ENCODE measurements at places on chromosomes 3 and 15.

DNA sequence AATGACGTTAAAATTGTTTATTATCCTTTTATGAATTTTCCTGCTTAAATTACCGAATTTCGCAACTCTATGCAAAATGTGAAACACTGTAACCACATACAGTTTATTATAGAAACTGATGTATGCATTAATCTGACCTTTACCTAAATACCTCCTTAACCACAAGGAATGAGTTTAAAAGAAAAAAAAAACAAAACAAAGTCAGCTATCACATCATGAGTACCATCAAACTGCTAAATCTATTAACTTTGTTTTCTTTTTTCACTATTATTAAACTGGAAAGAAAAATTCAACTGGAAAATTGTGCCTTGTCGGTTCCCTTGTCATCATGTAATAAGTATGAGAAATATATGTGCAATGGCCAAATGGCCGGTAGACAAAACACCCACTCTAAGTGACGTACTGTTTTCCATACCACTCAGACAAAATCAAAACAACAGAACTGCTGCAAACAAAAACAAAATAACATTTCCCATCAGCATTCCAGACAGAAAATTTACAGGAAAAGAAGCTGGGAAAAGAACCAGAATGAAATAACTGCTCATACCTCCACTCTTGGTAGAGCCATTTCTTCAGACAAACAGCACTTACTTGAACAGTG, 415.3 kb downstream of the FOXP1 start:
- no peak for DNase-seq

DNA sequence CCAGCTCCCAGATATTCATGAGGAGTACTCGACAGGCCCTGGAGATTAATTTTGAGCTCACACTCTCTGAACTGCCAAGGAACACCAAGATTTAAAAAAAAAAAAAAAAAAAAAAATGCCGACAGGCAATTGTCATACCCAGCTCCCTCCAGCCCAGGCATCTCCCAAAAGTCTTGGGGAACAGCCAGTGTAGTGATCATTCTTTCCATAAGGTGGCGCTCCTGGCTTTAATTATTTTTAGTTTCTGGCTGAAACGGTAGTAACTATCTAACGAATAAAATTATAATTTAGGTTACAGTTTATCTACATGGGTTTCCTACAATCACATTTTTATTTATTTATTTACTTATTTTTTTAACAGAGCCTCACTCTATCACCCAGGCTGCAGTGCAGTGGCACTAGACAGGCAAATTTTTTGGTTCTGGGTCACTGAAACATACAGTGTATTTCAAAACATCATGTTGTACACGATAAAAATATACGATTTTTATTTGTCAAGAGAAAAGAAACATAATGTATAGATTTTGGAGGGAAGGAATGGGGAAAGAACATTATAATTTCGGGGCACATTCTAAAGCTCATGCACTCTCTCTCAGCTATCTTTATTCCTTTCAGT, 157.3 kb downstream of the ADAMTS9 start:
- no peak for DNase-seq

GRCh38 chr3:104596551-104596950, 770.2 kb upstream of the ALCAM start:
- DNase-seq = peak; percentile 29

GRCh38 chr15:79130535-79131130, 40.1 kb upstream of the RASGRF1 start:
- no peak for DNase-seq

DNA sequence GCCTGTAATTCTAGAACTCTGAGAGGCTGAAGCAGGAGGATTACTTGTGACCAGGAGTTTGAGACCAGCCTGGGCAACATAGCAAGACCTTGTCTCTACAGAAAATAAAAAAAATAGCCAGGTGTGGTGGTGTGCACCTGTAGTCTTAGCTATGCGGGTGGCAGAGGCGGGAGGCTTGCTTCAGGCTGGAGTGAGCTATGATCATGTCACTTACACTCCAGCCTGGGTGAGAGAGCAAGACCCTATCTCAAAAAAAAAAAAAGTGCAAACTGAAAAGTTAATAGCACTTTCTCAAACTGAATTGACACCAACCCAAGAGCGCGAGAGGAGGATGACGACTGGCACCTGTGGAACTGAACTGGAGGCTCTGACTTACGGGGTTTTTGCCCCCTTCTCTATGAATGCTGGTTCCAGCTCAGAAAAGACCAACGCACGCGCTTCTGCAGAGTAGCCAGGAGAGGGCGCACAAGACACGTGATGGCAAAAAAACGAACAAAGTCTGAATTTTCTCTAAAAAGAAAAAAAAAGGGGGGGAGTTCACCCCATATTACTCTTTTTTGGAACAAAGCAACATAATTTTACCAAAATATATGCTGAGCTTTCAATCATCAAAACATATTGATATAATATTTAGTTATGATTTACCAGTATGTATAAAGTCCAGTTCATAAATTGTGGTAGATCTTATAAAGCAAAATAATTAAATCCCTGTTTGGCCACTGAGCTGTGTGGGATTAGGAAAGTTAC, 23.7 kb downstream of the CFAP92 start:
- DNase-seq = no peak

DNA sequence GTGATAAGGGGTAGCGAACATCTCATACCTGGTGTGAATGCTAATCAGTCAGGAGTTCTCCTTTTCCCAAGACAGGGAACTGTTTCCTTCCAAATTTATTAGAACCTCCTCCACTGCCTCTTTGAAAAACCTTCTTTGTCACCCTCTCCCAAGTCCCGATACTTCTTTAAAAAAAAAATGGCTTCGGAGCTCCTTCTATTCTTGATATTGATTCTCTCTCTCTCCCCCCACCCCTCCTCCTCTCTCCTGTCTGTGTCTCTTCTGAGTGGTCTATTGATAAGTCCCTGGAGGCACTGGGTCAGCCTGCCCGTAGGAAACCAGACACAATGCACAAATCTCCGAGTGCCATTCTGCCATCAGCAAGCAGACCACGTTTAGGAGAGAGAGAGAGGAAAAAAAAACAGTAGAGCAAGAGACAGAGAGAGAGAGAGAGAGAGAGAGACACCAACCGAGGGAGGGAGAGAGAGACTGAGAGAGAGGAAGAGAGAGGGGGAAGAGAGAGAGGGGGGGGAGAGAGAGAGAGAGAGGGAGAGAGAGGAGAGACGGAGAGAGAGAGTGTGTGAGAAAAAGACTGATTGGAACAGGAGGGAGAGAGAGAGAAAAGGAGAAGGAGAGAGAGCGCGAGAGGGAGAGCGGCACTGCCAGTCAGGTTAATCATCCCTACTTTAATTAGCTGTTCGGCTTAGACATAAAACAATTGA, 160.9 kb downstream of the TIGIT start:
- DNase-seq = no peak

DNA sequence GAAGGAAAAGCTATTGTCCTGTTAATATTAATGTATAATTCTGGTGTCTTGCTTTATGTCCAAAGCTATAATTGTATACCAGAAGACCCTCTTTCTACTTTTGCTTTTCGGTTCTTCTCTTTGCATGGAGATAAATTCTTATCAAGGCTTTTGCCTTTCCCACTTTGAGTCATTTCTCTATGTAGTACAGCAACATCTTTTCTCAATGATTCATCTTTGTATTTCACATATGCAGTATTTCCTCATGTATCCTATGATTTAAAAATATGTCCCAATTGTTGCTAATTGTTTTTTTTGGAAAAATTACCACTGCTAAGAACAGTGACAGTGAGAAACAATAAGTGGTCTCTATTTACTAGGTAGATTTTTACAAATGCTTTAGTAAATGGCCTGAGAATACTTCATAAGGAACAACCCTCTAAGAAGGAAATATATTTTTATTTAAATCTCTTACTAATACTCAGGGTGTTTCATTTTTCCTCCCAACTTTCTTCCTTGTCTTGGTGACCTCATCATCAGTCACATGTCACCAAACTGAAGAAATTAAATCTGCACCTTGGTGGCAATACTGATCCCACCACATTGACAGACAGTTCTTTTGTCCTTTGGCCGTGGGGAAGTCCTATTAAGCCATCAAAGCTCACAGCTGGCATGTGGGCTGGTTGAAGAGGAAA, 290.6 kb downstream of the SATB1 start:
- DNase-seq = no peak

DNA sequence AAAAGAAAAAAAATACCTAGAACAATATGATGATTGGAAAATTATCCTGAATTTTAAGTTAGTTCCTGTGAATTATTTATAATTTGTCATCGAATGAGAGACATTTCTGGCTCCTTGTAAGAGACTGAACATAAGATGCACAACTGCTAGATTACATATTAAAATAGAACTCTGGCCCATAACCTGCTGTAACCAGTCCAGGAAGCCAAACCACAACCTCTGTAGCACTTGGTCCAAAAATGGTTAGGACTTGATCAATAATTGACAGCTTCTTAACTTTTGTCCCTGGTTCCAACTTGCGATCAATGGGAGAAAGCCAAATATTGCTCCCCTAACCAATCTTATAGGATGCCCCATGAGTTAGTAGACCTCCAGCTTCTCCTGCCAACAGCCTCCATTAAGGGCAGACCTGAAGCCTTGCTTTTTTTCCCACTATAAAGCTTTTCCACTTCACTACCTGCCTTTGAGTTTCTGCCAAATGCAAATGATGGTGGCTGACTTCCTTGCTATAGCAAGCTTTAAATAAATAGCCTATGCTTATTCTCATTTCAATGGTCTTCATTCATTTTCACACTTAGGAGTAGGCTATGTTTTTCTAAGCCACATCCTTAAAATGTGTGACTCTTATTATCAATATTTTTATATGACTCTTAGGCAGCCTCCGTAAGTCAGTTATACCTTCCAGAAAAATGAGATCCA, 224.0 kb upstream of the ARHGEF26 start:
- no peak for DNase-seq

DNA sequence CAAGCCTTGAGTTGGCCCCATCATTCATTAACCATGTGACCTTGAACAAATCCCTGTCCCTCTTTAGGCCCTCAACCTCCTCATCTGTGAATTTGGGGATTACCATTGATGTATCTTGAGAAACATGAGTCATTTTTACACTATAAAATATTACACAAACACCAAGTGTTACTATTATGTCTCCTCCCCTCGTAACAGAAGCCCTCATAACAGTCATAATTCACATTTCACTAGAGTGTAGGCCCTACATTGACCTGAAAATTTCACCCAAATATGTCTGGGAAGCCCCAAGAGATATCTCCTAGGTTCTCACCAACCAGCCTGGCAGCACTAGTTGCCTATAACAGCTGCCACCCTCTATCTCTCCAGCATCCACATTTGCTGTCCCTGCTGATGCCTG, 15.8 kb upstream of the SLC6A1 start:
- DNase-seq = no peak

DNA sequence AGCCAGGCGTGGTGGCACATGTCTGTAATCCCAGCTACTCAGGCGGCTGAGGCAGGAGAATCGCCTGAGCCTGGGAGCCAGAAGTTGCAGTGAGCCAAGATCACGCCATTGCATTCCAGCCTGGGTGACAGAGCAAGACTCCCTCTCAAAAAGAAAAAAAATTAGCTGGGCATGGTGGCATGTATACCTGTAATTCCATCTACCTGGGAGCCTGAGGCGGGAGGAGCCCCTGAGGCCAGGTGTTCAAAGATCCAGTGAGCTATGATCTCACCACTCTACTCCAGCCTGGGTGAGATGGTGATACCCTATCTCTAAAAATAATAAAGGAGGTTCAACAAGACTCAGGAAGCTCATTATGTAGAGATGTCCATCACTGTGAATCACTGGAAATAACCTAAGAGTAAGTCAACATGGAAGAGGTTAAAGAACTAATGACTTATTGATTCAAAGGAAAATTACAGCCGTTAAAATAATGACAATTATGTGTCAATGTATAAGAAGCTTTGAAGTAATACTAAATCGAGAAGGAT, 19.8 kb upstream of the RAB7A start:
- DNase-seq = no peak

GRCh38 chr15:71679793-71680353, 130.5 kb upstream of the NR2E3 start:
- no peak for DNase-seq

- DNase-seq = no peak
These were observed 307.9 kb upstream of the CBLB start for GRCh38 chr3:106176734-106177133.

- no peak for DNase-seq
These were observed 129.4 kb downstream of the DLG1 start for GRCh38 chr3:197169028-197169427.

DNA sequence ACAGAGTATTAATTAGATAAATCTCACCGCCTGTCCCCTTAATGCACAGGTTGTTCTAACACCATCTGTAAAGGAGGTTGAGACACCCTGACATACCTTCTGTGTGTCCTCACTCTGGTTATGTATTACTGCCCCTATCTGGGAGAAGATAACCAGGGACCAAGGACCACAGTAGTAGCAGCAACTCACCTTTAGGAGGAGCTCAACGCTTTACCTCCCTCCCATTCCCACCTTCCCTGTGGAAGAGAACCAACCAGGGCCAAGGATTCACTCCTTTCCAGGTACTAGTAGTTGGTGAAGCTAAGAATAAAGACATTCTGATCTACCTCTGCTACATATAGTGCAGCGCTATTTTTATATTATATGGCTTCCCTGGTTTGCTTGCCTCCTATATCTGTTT, 232.6 kb downstream of the MEX3B start:
- DNase-seq = no peak

DNA sequence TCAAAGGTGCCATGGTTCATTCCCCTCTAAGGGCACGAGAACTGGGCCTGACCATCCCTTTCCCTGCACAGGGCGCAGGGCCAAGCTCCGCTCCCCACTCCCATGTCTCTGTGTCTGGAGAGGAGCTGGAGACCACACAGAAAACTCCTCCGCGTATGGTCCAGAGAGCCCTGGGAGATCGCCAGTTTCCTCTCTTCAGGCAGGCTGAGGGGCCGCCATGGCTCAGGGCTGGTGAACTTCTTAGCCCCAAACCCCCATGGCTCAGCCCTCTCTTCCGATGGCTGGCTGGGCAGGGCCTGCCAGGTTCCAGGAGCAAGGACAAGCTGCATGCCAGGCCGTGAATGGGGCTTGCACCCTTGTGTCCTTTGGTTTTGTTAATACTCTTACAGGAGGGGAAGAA, 52.9 kb downstream of the EXOG start:
- no peak for DNase-seq

- DNase-seq = no peak
These were observed 19.9 kb downstream of the MYO9A start for GRCh38 chr15:72098040-72098439.

- DNase-seq = no peak
These were observed 80.0 kb downstream of the SHOX2 start for GRCh38 chr3:158026236-158026635.

DNA sequence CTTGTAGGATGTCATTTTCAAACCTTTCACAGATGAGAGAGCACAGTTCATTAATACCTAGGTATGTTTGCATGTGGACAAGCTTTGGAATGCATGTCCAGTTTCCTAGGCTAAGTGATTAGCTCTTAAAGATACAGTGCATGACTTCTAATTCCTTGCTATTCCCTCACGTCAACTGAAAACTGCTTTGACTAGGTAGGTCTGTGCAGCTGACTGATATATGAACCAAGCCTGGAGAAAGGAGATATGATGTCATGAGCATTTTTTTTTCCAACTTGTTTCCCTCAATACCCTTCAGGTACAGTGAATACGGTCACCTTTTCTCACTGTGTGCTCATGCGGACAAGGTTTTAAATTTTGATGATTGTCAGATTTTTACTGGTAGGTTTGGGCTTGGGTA, 41.6 kb upstream of the TASOR start:
- no peak for DNase-seq

Measured in NCI-H1048 (cell line).